HFFc6 (cell line): ENCODE measurements at places on chromosomes 7 and 10.

GRCh38 chr7:66522518-66522917, 106.2 kb upstream of the KCTD7 start:
- no peaks in the 10 kb centered on the region for H3K4me1 ChIP-seq
- peaks cover 12% of the 10 kb centered on the region for H3K27me3 ChIP-seq
- no peak overlapping the region for H3K4me3 ChIP-seq
- no peak for DNase-seq
- H3K36me3 ChIP-seq, result no peaks in the 10 kb centered on the region
- H3K27ac ChIP-seq, result no peak overlapping the region

GRCh38 chr7:41067576-41067975, 635.3 kb downstream of the INHBA start:
- H3K36me3 ChIP-seq, result no peaks in the 10 kb centered on the region
- H3K4me1 ChIP-seq, result no peaks in the 10 kb centered on the region; the same call in 1 of the 2 replicates
- no peak overlapping the region for H3K4me3 ChIP-seq
- DNase-seq, result no peak

DNA sequence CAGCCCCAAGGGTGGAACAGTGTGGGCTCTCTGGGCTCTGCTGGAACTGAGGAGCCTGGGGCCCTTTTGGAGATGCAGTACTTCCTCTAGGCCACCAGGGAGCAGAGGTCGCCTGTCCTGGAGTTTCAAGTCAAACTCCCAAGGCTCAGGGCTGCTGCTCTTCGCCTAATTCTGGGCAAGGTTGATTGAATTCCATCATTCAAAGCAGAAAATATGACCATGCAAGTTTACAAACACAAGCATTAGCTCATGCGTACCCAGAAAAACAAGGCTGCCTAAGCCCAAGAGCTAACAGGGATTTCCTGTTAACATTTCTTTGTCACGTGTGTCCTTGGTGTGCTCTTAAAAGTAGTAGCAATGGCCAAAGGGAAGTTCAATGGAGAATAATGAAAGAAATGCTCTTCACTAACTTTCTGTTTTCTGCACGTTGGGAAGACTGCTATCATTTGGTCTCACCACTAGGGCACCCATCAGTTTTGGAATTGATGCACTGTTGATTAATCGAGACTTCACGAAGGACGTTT, 20.1 kb downstream of the LDB3 start:
- H3K27ac ChIP-seq, result peak overlapping the region; percentile 27
- peaks cover 10% of the 10 kb centered on the region for H3K27me3 ChIP-seq
- H3K36me3 ChIP-seq, result no peaks in the 10 kb centered on the region
- peak; percentile 56 for DNase-seq
- peaks cover 27% of the 10 kb centered on the region for H3K4me1 ChIP-seq

DNA sequence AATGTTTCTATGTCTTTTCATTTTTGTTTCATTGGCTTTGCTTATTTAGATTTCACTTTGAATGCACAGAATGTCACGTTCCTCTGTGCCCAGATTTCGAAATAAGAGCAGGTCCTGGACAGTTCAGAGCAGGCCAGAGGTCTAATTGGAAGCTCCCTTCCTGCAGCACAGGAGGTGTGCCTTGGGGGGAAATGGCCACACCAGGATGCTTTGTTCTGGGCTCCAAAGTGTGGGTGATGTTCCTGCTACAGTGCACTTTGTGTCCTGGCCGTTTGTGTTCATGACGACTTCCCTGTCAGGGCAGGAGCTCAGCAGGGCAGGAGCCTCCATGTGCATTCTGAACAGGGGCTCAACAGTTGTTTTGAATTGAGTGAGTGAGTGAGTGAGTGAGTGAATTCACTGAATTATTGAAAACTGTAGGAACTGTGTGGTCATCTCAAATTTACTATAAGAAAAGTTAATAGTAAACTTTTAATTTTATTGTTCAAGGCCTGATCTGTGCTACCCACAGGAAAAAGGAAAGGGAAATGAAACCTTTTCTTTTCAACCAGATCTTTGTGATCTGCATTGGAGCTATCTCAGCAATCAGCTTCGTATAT, 109.5 kb upstream of the GJD4 start:
- H3K4me1 ChIP-seq, result peaks cover 28% of the 10 kb centered on the region
- H3K27me3 ChIP-seq, result no peaks in the 10 kb centered on the region
- H3K36me3 ChIP-seq, result no peaks in the 10 kb centered on the region
- peak overlapping the region; percentile 33 for H3K27ac ChIP-seq
- no peak for DNase-seq
